Stimulated activated CD4-positive, alpha-beta T cell treated with anti-CD3 and anti-CD28 coated beads, Interleukin-4, amount 100 ng/mL, for 4 hours (primary cell): ENCODE measurements at places on chromosomes 6 and 20.

GRCh38 chr20:2042400-2042799, 48.5 kb upstream of the PDYN start:
- DNase-seq, result no peak

DNA sequence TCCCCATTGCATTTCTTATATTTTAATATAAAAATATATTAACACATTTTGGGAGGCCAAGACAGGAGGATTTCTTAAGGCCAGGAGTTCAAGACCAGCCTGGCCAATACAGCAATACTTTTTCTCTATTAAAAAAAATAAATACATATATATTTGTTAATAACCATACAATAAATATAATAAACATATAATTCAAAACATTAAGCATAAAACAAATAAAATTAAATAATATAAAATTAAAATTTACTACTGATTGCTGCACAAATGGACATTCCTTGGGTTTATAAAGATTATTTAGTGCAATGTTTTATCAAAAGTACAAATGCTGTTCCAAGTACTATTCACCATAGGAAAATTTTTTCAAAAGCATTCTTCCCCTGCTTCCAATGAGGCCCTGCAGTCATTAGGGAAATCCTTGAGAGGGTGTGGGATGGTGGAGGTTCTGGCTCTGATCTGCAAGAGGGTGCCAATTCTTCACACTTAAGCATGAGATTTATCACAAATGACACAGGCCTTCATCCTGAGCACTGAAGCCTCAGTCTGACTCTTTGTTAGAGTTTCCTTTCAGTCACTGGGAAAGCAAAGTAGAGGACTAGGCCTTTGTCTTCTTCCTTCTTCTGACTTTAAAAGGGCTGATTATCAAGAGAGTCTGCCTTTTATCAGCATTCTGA, 596.7 kb downstream of the EPM2A start:
- DNase-seq, result no peak

GRCh38 chr6:69802995-69803394, 6.2 kb upstream of the LMBRD1 start:
- no peak for DNase-seq

DNA sequence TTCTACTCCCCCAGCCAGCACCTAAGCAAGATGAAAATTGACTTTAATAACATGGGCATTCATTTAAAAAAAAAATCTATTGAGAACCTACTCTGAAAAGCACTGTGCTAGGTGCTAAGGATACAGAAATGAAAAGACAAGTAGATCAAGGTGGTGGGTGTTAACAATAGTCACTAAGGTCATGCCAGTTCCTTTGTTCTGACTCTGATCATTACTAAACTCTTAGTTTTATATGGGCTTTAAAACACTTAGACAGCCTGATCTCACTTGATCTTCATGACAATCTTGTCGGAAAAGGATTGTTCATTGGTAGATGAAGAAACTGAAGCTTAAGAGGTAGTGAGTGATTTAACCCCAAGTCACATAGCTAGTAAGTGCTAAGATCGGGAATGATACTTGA, 285.7 kb upstream of the PRDM1 start:
- no peak for DNase-seq

- DNase-seq, result no peak
Measured at GRCh38 chr20:61764471-61765025, 301.1 kb downstream of the TAF4 start.

GRCh38 chr20:45892049-45892825, 1.1 kb downstream of the CTSA start:
- DNase-seq, result no peak

GRCh38 chr6:31268836-31269235, 3.1 kb downstream of the HLA-C start:
- no peak for DNase-seq

DNA sequence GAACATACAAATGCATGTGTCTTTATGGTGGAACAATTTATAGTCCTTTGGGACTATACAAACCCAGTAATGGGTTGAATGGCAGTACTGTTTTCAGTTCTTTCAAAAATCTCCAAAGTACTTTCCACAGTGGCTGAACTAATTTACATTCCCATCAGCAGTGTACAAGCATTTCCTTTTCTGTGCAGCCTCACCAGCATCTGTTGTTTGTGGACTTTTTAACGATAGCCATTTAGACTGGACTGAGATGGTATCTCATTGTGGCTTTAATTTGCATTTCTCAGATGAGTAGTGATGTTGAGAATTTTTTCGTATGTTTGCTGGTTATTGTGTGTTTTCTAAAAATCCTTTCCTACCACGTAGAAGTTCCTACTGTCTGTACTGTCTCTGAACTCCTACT, 327.2 kb upstream of the ZFP64 start:
- DNase-seq, result no peak

GRCh38 chr6:168841609-168842278, 400.8 kb downstream of the SMOC2 start:
- DNase-seq, result no peak

DNA sequence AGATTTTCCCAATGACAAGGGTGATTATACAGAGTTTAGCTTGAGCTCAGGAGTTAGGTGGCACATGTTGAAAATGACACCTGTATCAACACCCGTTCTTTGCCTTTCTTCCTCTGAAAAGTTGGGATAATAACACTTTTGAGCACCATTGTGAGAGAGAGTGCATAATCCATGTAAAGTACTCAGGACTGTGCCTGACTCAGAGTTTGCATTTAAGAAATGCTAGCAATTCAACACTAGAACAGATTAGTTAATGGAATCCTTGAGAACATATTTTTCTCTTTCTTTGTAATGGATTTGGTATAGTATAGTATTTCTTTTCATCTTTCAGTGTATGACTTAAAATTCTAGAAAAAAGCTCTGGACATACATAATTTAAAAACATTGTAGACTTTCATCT, 449.2 kb downstream of the GJA1 start:
- DNase-seq, result no peak

DNA sequence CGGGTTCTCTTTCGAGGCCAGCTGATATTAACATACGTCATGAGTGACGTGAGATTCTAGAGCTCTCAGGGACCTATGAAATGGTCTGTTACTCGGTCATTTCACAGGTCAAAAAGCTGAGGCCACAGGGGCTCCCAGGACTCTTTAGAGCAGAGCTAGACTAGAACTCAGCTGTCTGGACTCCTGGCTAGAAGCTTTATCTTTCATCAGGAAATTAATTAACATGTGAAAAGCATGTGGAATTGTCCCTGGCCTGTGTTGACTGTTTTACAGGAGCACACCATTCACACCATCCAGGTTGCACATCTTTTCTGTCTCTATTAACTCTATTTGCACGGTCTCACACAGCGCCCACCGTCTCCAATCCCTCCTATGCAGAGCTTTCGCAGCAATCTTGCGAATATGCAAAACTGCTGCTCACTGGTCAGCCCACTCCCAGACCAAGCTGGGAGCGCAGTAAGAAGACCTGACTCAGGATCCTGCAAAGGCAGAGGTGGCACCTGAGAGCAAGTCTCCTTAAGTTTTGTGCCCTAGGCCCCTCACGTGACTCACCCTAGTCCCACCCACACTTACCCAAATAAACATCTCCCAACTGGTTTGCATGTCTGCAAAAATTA, 522.5 kb downstream of the CD83 start:
- DNase-seq, result no peak

- DNase-seq, result no peak
Measured at GRCh38 chr20:12914804-12915203, 94.0 kb upstream of the SPTLC3 start.

DNA sequence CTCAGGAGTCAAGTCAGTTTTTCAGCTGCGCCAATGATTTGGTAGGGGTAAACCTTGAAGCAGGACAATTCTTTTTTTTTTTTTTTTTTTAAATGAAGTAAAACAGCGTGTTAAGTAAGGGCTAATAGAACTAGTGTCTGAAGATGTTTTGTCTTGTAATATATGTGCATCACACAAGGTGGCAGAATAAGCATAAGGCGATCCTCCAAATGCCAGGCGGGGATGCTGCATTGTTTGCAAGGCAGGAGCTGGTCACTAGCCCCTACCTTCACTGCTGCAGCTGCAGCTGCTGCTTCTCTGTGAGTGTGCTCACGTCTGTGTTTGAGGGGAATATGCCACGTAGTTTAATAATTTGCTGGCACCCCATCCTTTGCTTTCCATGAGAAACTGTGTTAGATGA, 272.7 kb upstream of the MAP3K7 start:
- DNase-seq, result no peak

DNA sequence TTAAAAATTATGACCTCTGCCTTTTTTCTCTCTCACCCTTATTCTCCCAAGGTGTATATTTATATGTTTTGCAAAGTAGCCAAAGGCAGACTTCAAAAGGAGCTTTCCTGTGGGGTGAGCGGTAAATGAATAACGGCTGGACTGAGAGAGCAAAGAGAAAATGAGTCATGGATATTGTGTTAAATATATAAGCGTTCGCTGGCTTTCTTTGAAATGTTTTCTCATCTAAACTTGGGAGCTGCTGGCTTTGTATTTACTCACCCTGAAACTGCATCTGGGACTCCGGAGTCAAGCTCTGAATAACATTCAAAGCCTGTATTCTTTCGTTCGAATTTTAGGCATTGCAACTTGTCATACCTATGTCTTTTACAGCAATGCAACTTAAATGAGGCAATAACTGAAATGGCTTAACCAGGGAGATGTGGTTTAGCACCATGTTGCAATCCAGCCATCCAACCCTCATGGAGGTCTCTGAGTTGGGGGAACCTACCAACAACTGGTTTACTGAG, 32.0 kb downstream of the ATXN1 start:
- DNase-seq, result no peak

- no peak for DNase-seq
Measured at GRCh38 chr20:40670253-40670652, 18.8 kb downstream of the MAFB start.

DNA sequence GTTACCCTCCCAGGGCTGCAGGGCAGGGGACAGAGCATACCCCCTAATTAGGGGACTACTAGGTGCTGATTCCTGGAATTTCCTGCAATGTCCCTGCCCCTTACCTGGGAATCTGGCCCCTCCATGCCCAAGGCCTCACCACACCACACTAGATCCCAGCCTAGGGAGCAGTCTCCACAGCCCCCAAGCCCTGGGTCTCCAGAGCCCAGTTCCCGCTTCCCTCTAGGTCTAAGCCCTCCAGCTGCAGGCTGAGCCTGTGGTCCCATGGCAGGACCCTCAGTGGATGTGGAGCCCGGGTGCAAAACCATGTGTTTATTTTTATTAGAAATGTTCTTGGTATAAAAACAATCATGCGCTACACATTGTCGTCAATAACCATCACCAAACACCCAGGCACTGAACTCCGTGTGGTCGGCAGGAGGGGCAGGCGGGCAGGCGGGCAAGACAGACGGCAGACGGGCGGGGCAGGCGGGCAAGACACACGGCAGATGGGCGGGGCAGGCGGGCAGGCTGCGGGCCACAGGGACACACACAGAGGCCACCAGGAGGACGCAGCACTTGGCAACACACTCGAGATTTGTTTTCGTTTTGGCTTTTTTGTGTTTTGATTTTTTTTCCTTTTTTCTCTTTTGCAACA, 124.2 kb downstream of the GRM4 start:
- no peak for DNase-seq

GRCh38 chr20:14948416-14948815, 611.0 kb upstream of the FLRT3 start:
- DNase-seq, result no peak

DNA sequence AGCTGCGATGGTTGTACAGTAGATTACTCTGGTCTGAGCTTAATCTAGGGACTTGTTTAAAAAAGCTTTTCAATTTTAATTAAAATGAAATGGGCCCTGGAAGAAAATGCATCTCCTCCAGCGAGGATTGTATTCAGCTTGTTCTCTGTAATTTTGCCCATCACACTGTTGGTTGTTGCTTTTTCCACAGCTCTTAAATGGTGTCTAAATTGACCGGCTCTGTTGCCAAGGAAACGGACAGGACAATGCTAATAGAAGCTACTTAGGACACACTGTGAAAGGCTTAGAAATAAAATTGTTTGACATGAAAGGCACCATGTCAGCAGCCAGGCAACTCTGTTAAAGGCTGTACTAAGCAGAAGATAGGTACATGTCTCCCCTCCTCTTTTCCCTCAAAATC, 116.7 kb upstream of the NRSN1 start:
- DNase-seq, result no peak

- peak; percentile 86 for DNase-seq
Measured at GRCh38 chr20:49812507-49813304, at the start of gene SLC9A8. SLC9A8 (plus strand) TSS chr20:49812828; CDS start chr20:49812923, 95 bp downstream.

DNA sequence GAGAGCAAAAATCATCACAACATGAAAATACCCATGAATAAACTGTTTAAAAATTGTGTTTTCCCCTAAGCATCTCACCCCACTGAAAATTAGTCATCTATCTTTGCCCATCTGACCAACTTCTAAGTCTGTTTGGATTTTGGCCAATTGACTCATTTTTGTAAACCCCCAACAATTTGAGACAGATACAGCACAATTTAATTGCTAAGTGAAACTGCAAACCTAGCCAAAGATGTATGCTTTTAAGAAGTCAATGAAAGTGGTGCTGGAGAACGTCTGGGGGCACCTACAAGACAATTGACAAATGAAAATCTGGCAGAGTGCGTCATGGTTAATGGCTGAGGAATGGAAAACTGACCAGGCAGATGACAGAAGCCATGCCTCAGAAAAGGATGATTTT, 30.9 kb upstream of the SLC24A3 start:
- no peak for DNase-seq

GRCh38 chr6:154791556-154792317, 58.5 kb downstream of the SCAF8 start:
- DNase-seq, result no peak

DNA sequence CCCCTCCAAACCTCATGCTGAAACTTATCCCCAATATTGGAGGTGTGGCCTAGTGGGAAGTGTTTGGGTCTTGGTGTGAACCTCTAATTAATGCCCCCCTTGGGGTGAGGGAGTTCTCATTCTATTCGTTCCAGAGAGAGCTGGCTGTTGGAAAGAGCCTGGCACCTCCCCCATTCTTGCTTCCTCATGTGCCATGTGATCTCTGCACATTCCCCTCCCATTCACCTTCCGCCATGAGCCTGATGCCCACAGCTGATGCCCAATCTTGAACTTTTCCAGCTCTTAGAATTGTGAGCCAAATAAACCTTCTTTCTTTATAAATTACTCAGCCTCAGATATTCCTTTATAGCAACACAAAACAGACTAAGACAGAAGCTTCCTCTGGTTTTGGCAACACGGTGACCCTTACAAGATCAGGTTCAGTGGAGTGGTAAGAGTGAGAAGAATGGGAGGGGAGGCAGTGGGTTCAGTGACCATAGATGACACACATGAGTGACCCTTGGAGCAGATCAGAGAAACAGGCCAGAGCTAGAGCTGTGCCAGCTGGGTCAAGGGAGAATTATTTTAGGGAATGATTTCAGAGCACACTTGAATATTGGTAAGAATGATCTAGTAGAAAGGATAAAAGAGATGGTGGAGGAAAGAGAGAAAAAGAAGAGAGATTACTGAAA, 176.4 kb downstream of the LY86 start:
- no peak for DNase-seq

DNA sequence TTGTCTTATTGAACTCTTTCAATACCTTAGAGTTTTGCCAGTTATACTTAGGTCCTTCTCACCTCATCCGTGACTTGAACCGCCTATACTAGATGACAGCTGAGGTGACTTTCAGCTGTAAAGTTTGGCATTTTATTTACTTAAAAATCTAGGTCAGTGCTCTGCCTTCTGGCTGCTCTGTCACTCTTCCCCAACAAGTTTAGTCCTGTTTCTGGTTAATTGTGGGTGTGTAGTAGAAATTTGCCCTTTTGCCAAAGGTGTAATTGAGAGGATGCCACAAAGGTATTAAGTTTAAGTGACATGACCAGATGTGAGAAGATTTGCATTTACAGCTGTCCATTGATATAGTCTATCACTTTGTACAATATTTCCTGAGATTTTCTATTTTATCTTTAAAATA, 106.2 kb downstream of the FARS2 start:
- no peak for DNase-seq
